ENCODE measurements at places on chromosomes 2 and 18.

DNA sequence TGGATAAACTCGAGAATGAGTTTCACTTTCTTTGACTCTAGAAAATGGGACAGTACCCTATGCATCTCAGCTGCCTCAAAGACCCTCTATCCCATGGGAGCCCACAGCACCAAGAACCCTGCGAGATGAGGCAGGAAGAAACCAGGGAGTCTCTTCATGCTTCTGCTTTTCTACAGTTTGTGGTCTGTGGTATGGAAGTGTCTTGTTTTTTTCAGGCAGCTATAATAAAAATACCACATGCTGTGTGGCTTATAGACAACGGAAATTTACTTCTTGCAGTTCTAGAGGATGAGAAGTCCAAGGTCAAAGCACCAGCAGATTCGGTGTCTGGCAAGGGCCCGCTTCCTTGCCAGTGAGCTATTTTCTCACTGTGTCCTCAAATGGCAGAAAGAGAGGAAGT is 257.9 kb downstream of the SUCLG1 start:
- DNase-seq, result no peak

DNA sequence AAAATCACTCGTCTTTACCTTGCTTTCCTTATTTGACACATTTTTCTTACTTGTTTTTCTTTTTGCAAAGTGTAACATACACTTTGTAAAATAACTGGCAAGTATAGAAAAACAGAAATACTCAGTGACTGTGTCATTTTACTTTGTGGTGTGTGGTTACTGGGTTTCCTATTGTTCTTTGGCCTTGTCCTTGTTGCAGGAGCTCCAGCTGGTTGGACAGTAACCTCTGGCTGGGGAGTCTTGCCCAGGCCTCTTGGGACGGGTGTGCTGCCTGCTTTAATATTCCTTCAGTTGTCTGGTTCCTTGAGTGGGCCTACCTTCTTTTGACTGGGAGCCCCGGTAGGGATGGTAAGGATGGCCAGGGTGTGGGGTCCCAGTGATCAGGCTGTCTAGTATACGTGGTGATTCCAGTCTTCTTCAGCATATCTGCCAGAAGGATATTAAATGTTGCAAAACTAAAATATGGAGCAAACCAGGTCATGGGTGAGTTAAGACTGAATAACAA is 53.8 kb downstream of the RNF144A start:
- no peak for DNase-seq

GRCh38 chr2:22056621-22057132 is 932.9 kb downstream of the TDRD15 start:
- DNase-seq, result no peak

DNA sequence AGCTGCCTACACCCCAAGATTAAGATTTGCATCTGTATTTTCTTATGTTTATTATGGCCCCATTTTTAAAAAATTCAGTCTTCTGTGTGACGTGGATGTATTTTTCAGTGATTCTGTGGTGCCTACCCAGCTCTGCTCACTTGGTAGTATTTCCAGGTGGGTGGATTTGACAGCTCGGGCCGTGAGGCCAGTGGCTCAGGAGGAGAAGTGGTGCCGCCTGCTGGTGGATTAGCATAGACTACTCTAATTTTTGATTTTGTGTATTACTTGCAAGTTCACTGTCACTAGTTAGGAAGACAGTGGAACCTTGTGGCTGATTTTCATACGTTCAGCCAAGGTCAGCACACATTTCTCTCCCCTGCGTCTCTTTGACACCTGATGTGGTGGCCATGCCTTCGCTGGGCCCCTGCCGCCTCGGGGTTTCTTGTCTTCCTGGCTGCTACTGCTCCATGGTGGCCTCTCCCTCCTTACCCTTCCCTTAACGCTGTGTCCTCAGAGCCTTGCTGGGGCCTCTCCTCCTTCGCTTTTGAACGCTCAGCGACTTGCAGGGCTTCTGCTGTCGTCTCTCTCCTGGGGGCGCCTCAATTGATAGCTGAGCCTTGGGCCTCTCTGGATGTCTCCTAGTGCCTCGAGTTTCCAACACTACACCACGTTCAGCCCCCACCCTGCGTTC is 89.4 kb downstream of the DGKD start:
- no peak for DNase-seq

- no peak for DNase-seq
Observed at GRCh38 chr2:150630587-150631235, 143.2 kb upstream of the RND3 start.

DNA sequence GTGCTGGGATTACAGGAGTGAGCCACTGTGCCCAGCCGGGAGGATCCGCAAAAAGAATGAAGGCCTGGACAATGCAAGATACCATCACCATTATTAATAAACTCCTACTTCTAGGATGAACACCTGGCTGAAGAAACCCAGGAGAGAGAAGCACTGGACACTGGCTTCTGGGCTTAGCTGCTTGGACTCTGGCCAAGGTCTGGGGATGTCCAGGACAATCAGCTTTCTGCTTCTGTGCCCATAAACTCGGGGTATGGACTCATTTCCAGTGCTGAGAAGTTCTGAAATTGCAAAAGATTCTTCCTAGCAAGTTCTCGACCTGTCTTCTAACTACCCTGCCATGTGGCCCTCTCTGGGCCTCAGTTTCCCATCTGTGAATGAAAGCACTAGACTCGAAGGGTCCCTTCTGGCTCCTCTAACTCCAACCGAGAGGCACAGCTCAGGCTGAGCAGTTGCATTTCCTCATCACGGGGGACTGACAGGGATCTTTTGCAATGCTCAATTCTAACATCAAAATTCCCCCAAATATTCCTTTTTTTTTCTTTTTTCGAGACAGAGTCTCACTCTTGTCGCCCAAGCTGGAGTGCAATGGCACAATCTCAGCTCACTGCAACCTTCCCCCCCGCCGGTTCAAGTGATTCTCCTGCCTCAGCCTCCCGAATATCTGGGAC is 2.4 kb upstream of the SH2D6 start:
- no peak for DNase-seq

DNA sequence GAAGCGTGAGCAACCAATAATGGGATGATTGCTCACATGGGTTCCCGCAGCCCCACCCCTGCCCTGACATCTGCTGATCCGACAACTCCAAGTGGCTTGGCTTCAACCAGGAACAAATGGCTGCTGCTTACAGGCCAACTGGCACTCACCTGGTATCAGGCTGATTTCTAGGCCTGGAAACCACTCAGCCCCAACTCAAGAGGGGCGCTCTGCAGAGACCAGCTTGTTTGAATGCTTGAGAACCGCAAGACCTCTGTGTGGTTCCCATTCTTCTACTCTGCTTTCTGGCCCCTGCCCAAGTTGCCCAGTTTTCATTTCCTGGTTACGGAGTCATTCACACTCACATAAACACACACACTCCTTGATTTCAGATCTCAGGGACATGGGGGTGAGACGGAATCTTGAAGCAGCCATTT is 52.0 kb downstream of the TNP1 start:
- DNase-seq, result no peak

GRCh38 chr2:101140978-101141655 is 10.1 kb downstream of the TBC1D8 start:
- DNase-seq, result no peak

GRCh38 chr2:54776494-54776893 is 53.0 kb downstream of the EML6 start:
- no peak for DNase-seq

DNA sequence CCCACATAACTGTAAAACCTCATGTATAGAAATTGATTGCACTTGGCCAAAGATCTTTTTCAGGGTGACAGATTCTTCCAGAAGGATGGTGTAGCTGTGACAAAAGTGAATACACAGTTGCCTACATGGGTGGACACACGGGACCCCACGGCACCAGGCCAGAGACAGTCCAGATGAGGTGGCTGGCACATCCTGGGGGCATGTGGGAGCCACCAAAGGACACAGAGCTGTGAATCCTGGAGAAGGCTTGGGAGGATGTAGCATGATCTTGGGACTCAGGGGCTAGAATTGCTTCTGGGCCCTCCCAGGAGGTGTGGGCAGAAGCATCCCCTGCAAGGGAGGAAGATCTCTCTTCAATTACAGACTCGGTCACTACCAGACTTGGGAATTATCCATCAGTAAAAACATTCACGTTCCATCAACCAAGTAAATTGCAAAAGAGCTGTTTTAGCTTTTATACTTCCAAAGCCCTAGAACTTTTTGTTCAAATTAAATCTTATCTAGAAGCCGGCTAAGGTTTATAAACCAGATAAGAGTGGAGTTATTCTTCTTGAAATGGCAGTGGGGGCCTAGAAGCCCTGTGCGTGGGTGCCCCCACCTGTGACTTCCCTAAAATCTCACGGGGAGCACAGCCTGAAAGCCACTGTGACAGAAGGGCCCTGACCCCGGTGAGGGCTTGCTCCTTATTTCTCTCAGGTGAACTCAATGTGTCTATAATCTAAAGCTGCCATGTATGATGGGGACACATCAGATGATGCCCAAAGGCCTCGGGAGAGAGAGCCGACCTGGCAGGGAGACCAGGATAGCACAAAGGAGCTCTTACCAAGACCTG is 81.7 kb downstream of the SEPTIN10 start:
- DNase-seq, result no peak

DNA sequence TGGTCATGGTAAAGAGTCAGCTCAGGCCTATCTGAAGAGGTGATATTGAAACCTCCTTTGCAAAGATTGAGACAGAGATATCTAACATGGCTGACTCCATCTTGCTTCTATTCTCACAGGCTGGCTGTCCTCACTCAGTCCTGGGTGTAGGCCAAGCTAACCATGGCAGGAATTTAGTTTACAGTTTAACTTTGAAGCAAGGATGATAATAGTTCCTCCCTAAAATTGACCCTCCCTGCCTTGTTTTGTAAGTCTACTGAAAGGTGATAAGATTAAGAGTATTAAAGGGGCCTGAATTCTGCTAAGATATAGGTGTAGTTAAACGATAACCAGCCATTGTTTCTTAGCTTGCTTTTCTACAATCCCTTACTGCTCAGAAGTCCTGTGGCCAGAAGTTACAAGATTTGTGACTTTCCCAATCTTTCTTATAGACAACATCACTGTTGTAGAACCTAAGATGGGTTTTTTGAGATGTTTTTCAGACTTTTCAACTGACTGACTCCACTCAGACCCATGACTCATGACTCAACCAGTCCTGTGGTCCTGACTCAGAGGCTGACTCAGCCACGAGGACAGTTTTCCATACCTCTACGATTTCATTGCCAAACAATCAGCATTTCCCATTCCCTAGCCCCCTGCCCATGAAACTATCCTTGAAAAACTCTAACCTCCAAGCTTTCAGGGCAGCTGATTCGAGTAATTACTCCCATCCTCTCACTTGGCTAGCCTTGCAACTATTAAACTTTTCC is 195.7 kb upstream of the SESTD1 start:
- DNase-seq, result no peak

- DNase-seq, result no peak
Observed at GRCh38 chr2:128217671-128218070, 101.0 kb downstream of the HS6ST1 start.

DNA sequence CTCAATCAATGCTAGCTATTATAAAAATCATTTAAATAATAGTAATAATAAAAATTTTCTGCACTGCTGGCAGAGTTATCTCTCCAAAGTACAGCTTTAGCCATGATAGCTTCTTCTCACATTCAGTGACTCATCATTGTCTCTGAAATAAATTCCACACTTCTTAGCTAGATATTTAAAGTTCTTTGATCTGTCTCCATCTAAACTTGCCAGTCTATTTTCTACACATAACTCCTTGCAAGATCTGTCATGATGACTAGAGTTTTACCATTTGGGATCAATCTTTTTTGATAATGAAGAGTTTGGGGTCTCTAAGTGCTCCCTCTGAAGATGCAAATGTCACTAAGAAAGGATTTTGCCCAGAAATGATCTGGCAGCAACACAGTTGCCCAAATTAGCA is 155.4 kb upstream of the LHCGR start:
- DNase-seq, result no peak

GRCh38 chr18:63994783-63995399 is 25.0 kb downstream of the SERPINB8 start:
- no peak for DNase-seq

DNA sequence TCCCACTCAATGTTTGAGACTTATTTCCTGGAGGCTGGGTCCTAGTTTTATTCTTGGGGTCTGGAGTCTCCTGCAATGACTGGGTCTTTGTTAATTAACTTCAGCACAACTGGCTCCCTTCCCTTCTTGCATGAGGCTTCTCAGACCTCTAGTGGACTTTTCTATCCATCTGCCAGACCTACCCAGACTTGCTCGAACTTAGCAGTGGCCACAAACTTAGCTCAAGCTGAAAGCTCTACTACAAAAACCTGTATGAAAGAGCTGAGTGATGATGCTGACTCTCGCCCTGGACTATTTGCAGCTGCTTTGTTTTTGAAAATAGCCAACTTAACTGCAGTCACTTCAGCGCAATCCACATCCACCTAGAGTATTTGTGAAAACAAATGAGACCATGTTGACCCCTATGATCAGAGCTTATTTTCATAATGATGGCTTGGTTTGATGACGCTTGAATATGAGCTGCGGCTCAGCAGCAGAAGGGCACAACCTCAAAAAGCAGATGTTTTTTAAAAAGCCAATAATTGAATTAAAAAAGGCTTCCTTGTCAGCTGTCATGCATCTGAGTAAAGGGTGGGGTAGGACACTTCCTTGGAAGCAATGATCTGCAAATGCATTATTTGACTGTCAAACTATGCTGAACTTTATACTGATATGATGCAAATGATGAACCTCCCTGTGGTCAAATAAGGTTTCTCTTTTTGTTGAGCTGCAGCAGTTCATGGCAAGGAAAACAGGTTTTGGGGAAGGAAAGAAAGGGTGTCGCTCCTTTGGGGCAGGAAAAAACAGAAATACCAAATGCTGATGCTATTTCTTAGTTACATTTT is 10.6 kb upstream of the ANXA4 start:
- DNase-seq, result no peak

GRCh38 chr2:60353863-60354262 is 199.6 kb downstream of the BCL11A start:
- DNase-seq, result no peak

- no peak for DNase-seq
Observed at GRCh38 chr2:68646303-68646702, 2.9 kb downstream of the PROKR1 start.

- no peak for DNase-seq
Observed at GRCh38 chr2:112075490-112076260, 20.6 kb downstream of the TMEM87B start.

- no peak for DNase-seq
Observed at GRCh38 chr2:46479265-46479664, at the start of gene TMEM247. Gene TMEM247 (plus strand): TSS chr2:46479565.

GRCh38 chr18:49898421-49898820 is 85.1 kb upstream of the ACAA2 start:
- DNase-seq, result no peak

GRCh38 chr2:65055422-65056214 is 598 bp upstream of the CEP68 start:
- DNase-seq, result peak; percentile 85

Data from NCI-H1417 treated with DMSO at 0.1 percent for 48 hours (cell line).